ENCODE measurements at places on chromosomes 3 and 15.

- no peak for DNase-seq
Observed at GRCh38 chr3:50356553-50356952, 2.8 kb downstream of the TMEM115 start.

- no peak for DNase-seq
Observed at GRCh38 chr3:37510755-37511154, 336.4 kb upstream of the LRRFIP2 start.

DNA sequence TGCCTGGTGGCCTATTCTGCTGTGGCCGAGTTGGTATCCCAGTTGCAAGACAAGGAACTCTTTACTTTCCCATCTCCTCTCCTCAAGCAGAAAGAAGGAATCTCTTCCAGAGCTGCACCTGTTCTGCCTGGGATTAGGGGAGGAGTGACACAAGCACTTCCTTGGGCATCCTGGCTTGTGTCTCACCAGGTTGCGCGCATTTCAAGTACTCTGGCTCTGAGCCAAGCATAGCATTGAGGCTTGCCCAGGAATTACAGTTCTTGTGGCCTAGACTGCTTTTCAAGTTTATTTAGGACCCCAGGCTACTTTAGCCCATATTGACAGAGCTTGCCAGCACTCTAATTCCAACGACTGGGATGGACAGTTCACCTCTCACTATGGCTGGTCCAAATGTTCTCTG lies 150.5 kb downstream of the RSRC1 start:
- no peak for DNase-seq

GRCh38 chr15:88061452-88061851 lies 195.1 kb downstream of the NTRK3 start:
- DNase-seq, result no peak

DNA sequence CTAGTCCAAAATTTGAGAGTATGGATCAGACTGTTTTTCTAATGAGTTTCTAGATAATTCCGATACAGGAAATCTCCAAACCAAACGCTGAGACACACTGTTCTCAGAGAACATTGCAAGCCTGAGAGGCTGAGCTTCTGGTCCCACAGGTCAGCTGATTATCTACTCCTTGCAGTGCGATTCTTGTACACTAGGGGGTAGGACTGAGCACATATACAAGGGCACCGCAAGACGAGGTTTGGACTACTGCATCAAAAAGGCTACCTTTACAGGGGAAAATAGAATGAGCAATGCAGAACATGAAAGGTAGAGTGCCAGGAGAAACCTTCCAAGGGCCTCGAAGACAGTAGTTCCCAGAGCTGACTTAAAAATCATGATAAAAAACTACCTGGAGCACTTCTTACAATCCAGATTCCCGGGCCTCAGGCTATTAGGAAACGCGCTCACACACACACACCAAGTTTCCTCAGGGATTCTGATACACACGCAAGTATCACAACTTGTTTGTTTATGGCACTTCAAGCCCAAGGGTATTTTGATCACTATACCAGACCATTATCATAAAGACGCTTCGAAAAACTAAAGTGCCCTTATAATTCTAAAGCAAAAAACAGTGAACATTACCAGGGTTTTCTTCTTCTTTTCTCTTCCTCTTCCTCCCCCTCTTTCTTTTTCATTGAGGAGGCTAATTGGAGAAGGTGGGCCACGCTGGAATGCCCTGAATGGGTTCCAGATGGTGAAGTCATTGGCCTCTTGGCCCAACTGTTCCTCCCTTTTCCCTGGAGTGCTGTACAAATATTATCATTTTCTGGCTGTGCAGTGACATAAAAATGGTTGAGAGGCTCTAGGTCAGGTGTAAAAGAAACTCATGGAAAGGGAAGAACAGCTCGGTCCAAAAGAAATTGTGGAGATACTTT lies 61.8 kb downstream of the SLC12A8 start:
- DNase-seq, result peak; percentile 22

GRCh38 chr3:41424543-41425300 lies 225.4 kb downstream of the CTNNB1 start:
- DNase-seq, result no peak

DNA sequence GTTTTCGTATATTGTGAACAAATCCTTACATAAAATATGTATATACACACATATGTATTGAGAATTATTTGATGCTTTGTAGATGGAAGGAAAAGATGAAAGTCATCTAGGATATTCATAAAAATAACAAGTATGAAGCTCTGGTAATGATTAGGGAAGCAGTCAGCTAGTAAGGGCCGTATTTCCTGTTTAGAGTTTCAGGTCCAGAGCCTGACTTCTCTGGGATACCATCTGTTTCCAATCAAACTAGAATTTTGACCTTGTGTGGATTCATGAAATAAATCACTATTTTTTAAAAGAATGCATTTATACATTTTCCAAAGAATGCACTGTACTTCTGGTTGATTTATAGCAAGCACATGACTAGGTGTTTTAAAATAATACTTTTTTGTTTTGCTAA lies 156.1 kb upstream of the CGNL1 start:
- no peak for DNase-seq

- DNase-seq, result peak; percentile 17
Observed at GRCh38 chr15:89776274-89777072, at the start of gene MESP2. TSS of gene MESP2 (plus strand) at chr15:89776332. CDS start at chr15:89776358, 26 bp downstream.

GRCh38 chr3:196708467-196708866 lies 3.6 kb downstream of the CEP19 start:
- DNase-seq, result no peak

- no peak for DNase-seq
Observed at GRCh38 chr3:152192050-152192449, 76.7 kb upstream of the MBNL1 start.

DNA sequence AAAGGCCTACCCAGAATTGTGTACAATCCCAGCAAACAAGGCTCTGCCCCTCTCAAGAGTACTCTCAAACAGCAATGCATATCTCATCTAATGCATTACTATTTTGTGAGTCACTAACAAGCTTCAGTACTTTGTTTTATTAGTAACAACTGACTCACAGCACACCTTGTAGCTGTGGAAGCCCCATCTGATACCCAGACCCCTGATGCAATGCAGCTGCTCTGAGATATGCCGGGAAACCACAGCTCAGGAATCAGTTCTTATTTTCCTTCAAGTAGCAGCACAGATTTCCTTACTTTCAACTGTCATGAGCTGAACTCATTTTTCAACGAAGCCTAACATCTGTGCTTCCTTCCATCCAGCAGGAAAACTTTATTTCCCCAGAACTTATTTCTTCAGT lies 37.8 kb downstream of the CCNL1 start:
- no peak for DNase-seq
